Activated naive CD4-positive, alpha-beta T cell treated with anti-CD3 and anti-CD28 coated beads, Interleukin-2, amount 50 U/mL, for 72 hours (primary cell): ENCODE measurements at places on chromosomes 7 and 10. TPM values are rescaled to one million over a fixed set of nuclear protein-coding genes. Genes with fewer than 3 reads are reported as not detected.

The FKBP6 gene
- total RNA-seq: not detected

The GIMAP7 gene
- total RNA-seq: 32.2 TPM

The AKR1D1 gene
- total RNA-seq: not detected

The CPN1 gene
- not detected for total RNA-seq

GRCh38 chr7:45873035-45873354 is at the start of gene CCDC201:
Gene CCDC201 (minus strand): TSS chr7:45873082. CDS start chr7:45873007, 75 bp downstream.
- DNase-seq: no peak

DNA sequence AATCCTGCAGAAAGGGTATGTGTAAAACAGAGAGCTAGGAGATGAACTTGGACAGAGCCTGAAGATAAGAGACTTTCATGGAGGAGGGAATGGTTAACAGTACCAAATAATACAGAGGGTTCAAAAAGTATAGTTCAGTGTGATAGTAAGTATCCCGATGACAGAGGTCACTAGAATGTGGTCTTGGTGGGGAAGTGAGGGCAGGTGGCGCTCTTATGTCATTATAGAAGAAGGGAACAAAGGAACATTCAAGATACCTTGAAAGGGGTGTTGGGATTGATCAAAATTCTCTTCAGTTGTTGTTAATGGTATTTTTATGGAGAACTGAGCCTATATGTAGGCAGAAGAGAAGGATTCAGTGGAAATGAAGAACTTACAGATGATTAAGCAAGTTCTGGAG is 312.5 kb downstream of the SUGCT start:
- DNase-seq: no peak

DNA sequence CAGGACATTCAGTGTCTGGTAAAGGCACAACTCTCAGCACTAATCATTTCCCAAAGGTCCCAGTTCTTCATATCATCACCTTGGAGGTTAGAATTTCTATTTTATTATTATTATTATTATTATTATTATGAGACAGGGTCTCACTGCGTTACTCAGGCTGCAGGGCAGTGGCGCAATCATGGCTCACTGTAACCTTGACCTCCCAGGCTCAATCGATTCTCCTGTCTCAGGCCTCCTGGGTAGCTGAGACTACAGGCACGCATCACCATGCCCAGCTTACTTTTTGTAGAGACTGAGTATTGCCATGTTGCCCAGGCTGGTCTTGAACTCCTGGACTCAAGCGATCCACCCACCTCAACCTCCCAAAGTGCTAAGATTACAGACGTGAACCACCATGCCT is 91.8 kb upstream of the DOCK1 start:
- no peak for DNase-seq

DNA sequence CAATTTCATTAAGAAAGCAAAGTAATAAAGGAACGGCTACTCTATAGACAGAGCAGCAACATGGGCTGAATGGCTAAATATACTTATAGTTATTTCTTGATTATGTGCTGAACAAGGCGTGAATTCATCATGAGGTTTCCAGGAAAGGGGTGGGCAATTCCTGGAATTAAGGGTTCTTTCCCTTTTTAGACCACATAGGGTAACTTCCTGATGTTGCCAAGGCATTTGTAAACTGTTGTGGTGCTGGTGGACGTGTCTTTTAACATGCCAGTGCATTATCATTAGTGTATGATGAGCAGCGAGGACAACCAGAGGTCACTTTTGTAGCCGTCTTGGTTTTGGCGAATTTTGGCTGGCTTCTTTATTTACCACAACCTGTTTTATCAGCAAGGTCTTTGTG is 28.5 kb upstream of the ZMYND11 start:
- no peak for DNase-seq

The TEX36 gene
- total RNA-seq: not detected

DNA sequence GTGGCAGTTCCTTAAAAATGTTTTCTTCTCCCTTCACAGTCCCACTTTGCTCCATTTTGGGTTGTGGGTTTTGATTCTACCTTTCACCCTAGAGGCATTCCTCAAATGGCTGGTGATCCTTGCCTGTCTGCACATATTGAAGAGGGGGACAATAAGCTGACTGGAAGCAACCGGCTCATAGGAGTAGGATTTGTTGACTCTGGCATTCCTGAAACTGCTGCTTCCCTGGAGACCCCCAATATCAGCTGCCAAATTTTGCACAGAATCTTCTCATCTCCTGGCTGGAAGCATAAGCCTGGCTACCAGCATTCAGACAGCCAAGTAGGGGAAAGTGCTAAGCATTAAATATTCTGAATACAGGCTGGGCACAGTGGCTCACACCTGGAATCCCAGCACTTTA is 53.7 kb downstream of the KIF5B start:
- DNase-seq: no peak

DNA sequence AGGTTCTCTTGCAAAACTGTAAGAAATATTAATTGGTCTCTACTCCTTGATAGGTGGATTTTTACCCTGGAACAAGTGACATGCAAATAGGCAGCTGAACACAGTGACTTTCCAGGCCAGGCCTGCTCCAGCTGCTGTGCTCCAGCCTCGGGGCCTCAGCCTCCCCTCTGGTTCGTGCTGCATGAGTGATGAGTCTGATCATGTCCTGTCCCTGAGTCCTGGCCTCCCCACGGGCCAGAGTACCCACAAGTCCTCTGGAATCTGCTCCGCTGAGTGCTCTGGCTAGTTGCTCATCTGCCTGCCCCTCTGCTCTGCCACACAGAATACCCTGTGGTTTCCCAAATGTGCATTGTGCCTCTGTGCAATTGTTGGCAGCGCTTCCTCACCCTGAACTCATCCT is 80.1 kb upstream of the PDZD8 start:
- no peak for DNase-seq

DNA sequence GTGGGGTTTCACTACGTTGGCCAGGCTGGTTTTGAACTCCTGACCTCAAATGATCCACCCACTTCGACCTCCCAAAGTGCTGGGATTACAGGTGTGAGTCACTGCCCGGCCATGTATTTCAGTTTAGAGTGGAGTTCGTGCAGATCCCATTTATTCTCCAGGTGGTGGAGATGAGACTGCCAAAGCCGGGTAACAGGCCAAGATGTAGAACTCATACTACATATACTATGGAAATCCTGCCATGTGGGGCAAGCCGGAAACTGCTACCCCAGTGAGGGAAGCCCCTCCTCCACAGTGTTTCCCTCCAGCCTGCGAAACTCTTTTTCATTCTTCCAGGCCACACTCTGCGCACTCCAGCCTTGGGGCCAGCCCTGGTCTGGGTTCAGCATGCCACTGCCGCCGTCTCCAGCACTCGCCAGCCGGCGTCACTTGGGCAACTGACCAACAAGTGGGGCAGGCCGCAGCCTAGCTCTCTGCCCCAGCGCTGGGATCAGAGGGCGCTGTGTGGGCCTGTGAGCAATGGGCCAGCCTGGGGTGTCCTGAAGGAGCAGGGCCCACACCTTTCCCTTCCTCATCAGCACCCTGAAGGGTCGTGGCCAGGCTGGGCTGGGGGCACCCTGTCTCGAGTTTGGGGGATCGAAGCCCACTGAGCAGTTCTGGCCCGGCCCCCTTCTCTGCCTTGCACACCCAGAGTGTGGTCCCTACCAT is 122.0 kb downstream of the TRRAP start:
- DNase-seq: peak; percentile 52

The ASZ1 gene
- not detected for total RNA-seq

DNA sequence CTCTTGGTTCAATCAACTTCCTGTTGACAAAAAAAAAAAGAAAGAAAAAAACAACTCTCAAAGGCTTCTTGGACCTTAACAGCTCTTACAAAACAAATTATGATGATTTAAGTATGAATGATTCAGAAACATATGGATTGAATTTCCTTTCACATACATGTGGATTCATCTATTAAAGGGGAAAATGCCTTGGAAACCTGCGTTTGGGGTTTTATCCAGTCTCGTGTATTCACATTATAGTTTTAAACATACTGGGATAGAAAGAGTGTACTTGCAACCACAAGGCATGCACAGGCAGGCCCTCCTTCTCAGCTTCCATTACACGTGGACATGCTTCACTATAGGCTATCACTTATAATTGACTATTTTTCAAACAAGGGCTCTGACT is 286.7 kb downstream of the INHBA start:
- DNase-seq: no peak

DNA sequence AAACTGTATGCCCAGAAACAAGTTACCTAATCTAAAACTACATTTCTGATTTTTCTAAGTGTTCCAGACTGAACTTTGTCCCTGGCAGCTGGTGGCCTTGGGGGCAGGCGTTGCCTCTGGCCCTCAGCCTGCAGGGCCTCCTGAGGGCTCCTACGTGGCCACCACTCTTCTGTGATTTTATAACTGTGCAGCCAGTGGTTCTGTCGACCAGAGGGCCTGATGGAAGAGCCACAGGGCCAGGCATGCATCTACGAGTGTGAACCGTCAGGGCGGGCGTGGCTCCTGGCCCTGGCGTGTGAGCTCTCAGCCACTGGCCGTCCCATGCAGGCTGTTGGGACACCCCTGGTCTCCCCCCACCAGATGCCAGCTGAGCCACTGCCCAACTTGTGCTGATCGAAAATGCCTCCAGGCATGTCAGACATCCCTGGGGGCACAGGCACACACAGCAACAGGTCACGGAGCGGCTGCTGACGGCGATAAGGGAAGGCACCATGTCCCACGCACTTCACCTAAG is 173.4 kb downstream of the ZMYND11 start:
- no peak for DNase-seq

DNA sequence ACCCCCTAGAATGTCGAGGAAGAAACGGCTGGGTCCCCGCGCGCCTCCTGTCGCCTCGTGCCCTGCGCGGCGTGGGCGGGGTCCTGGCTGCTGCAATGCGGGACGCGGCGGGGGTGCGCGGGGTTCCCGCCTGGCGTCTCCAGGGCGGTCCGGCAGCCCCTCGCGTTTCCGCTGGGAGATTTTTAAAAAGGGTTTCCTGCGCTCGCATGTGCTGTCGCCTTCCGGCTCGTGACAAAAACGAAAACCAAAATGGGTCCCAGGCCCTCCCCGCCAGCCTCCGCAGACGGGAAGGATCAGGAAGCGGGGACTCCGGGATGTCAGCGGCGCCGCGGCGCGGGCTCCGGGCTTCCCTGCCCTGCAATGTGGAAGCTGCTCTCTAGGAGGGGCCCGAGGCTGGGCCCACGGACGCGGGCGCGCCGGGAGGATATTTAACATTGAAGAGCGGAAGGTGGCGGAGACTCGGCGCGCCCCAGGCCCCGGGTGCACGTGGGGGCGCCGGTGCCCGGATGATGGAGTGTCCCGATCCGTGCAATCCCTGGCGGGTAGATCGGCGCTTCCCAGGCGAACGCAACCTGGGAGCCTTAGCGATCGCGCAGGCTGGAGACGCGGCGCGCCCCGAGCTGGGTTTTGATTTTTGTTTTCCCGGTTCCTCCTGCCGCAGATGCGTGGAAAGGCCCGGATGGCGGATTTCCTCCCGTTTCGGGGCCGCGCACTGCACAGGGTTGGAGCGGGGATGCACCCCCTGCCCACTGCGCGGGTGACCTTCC is 1.0 kb downstream of the PFKP start:
- DNase-seq: peak; percentile 78

GRCh38 chr10:112858986-112859651 is 90.9 kb upstream of the TCF7L2 start:
- no peak for DNase-seq

DNA sequence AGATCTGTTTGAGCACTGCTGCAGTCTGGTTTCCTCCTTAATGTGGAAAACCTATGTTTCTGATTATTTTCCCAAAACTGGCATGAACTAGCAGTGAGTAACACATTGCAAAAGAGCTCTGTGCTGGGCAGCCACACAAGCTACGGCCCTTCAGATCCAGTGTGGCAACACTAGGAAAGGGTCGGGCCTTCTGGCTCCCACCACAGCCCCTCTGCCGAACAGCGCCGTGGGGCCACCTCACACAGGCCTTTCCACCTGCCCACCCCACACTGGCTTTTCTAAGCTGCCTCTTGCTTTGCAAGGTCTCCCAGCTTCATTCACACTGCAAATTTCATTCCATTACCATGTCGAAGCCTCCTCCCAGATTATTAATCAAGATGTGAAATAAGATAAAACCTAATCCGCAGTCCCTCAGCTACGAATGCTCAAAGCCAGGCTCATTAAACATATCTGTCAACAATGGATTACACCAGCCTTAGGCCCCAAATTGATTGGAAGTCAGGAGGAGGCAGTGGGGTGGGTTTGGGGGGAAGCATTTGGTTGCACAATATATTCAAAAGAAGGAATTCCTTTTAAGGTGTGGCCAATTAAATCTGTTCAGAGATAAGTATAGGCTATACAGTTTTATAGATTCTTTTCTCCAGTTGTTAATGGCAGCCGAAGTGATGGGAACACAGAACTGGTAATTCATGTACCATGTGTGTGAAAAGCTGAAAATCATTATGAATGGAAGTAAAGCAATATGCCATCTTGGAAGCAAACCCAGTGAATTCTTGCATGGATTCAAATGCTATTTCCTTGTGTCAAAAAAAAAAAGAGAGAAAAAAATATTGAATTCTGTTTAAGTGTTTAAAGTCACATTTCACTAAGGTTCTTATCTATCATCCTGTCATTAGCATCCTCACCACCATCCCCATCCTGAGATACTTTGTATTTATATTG is 223.7 kb downstream of the MTERF1 start:
- DNase-seq: no peak

GRCh38 chr10:104980368-104980767 is 339.3 kb downstream of the SORCS3 start:
- no peak for DNase-seq

The CPED1 gene
- not detected for total RNA-seq

DNA sequence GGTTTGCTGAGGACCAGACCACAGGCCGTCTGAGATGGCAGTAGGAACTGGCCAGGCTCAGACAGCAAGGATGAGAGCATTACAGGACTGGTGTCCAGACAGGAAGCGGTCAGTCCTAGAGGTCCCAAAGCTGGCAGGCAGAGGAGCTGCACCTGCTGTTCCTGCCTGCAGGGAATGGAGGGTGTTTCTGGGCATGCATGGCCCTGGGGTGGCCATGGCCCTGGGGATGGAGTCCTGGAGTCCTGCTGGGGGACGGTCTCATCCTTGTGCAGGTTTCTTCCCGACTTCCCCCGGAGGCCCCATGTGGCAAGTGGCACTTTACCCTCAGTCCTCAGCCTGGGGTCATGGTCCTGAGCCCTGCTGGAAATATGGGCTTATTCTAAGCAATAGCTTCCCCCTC is 274.9 kb upstream of the ADARB2 start:
- DNase-seq: no peak

GRCh38 chr10:17648243-17649035 is 4.5 kb downstream of the STAM start:
- DNase-seq: peak; percentile 34

The SLC29A4 gene
- total RNA-seq: 5.3 TPM

DNA sequence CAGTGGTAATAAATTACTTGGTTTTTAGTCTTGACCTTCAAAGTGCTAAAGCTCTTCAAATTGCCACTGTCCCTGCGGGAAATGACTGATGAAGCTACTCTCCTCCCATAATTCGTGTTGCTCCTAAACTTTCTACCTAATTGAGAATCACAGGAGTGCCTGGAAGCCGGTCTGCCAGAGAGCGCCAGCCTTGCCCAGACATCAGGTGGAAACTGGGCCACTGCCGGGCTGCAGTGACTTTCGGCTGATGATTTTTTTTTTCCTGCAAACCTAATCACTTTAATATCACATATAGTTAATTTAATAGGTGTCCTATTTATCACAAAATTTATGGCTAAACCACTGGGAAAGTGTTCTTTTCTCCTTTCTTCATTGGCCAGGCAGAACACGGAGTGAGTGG is 59.6 kb upstream of the UBE3C start:
- DNase-seq: no peak
